ENCODE measurements at places on chromosomes 7 and 10. TPM values are rescaled to one million over a fixed set of nuclear protein-coding genes. Genes with fewer than 3 reads are reported as not detected.

Gene FZD1
- 1.8 TPM for total RNA-seq

Gene ABCA13
- 0.92 TPM for total RNA-seq

GRCh38 chr10:97629289-97629688, 4.0 kb downstream of the MORN4 start:
- no peak for DNase-seq

DNA sequence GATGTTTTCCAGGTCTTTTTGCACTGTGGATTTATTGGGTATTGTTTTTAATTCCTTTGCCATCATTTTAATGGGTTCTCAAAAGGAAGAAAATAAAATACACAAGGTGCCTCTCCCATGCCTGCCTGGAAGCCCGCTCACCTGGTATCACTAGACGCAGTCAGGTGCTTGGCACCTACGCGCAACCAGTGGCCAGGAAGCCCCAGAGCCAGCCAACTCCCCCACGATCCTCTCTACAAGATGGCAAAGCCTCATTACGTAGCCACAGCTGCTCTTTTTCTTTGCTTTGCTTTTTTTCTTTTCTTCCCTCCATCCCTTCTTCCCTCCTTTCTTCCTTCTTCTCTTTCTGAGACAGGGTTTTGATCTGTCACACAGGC, 34.3 kb downstream of the BAIAP2L1 start:
- peak; percentile 78 for DNase-seq

DNA sequence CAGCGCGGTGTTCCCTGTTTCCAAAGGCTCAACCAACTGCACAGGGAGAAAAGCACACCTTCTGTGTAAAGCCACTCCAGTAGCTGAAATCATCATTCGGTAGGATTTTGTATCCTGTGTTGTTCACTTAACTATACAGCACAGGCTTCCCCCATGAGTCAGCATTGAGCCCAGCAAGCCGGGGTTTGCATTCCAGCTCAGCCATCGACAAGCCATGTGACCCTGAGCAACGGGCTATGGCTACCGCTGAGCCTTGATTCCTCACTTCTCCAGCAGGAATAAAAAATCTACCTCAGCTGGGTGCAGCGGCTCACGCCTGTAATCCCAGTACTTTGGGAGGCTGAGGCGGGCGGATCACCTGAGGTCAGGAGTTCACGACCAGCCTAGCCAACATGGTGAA, 44.1 kb upstream of the ATP6V0A4 start:
- DNase-seq = no peak

DNA sequence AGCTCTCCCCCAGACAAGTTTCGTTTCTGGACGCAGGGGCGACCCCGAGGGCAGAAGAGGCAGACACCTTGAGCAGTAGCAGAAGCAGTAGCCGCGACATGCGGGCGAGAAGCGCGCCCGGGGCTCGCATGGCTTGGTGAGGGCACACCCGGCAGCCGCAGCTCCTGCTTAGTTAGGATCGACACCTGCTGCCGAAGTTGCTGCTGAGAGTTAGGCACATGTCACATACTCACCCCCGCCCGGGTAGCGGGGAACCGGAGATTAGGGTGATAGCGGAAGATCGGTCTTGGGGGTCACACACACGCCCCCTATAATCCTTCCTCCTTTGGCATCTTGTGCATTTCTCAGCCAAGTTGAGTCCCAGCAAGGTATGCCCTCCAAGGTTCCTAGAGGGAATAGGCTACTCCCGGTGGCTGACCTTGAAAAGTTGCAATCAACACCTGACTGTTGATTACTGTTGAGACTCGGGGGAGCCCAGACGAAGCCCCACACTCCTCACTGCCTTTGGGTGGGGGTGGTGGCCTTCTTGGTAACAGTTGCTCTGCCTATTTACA, 668 bp downstream of the GPR37 start:
- peak; percentile 35 for DNase-seq

- DNase-seq = peak; percentile 60
Observed at GRCh38 chr10:92241158-92241500, 49.7 kb downstream of the CPEB3 start.

DNA sequence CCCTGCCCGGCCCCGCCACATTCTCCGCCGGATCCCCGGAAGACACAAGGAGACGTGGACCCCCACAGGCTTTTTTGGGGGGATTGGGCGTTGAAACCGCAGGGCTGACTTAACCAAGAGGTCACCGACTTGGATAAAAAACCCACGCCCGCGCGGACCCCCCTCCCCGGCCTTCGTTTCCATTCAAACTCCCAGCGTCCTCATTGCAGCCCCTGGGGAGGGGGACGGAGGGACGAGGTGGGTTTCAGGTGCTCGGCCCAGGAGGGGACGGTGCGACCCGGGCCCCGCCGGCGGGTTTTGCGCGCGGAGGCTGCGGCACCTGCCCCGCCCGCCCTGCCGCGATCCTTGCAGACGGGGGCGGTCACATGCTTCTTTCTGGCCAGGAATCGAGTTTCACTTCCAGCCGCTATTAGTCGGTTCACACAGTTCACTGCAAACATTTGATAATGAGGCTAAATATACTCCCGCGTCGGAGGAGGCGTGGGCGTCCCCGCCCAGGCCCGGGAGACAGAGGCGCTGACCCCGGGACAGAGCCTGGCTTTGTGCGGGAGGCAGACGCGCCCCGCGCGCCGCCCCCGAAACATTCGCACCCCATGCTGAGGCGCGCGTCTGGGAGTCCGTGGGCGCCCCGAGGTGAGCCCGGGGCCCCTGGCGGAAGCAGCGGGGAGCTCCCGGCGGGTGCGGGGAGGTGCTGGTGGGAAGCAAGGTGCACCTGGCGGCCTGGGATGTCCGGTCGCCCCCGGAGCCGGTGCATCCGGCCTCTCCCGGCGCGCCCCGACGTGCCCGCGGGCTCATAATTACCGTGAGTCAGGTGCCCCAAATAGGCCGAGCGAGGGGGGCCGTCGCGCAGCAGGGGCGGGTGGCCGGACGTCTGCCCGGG, 2.7 kb upstream of the PDGFA start:
- DNase-seq = peak; percentile 81

DNA sequence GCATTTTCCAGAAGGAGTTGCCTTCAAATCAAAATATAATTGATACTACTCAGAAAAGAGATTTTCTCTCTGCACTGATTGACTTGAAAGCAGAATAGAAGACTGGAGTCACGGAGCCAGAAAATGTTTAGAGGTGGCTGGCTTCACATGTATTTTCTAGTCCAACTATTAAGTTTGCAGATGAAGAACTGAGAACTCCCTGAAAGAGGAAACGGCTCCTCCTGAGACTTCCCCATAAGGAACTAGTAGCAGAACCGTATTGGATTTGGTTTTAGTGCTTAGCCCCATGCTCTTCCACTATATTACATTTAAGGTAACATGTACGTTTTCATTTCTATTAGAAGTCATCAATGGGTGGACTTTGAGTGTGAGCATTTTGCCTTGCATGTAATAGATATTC, 946.3 kb downstream of the CNTNAP2 start:
- no peak for DNase-seq

GRCh38 chr7:135560631-135561030, 2.9 kb downstream of the NUP205 start:
- DNase-seq = no peak

DNA sequence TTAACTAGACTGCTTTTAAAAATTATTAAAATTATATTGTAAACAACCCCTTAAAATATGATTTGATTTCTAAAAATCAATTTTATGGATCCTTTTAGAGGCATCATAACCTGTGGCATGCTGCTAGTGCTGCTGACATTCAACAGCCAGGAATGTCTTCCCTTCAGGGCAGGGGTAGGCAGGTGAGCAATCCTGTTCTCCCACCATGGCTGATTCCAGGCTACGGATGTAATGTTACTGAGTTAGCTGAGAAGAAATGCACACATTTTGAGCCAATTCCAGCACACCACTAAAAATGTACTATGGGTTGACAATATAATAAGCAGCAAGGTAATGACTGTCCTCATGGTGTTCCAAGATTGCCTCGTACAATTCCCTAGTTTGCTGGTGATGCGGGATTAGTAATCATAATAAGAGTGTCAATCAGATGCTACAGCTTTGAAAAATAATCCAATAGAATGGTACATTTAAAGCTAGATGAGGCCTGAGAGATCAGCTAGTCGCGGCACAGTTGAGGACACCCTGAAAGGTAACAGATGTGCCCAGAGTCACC, 108.7 kb upstream of the PRR15 start:
- no peak for DNase-seq

Gene POU6F2
- total RNA-seq = 0.37 TPM

- DNase-seq = no peak
Observed at GRCh38 chr10:42939685-42940366, 137.0 kb upstream of the RET start.

DNA sequence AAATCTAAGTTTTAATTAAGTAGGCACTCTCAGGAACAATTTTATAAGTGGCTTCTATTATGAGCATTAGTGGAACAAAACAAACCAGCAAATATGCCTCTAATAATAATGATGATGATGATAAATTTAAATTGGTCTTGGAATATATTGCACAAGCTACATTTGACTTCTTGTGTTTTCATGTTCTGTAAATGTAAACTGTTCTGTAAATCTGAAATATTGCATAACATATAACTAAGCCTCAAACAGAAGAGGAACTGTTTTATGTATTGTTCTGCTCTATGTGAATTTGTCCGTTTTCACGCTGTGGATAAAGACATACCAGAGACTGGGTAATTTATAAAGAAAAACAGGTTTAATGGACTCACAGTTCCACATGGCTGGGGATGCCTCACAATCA, 625.2 kb upstream of the CELF2 start:
- no peak for DNase-seq

Gene ZNF786
- 2.8 TPM for total RNA-seq

Gene ZRANB1
- total RNA-seq = 11.6 TPM

DNA sequence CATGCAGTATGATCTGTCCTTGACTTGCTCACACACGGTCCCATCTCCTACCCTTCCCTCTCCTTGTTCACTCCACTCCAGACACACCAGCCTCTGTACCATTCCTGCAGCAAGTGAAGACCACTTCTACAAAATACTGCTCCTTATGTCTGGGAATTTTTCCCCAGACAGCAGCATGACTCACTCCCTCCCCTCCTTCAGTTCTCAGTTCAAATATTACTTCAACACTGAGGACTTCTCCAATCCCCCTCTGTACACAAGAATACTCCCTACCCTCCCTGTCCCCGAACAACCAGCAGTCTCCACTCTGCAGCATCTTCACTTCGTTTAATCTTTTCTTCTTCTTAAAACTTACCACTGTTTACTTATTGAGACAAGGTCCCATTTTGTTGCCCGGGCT, 474.0 kb downstream of the GPAM start:
- DNase-seq = no peak

Gene CLRN3
- total RNA-seq = 1.7 TPM

- DNase-seq = peak; percentile 80
Observed at GRCh38 chr7:1460821-1461645, 1.8 kb upstream of the MICALL2 start.

DNA sequence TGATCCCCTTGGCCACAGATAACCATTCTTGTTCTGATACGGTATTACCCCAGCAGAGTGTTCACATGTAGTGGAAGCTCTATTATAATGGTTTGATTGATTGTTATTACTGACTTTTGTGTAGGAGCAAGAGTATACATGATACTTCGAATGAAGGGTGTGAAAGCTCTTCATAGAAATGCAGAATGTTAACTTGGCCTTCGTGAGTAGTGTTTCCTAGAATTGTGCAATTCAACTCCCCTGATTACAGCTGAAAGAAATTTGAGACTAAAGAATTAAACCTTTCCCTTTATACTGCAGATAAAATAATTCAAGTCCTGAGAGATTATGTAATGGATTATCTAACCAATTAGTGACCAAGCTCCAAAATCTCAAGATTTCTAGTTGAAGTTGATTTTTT, 38.2 kb downstream of the MKLN1 start:
- DNase-seq = no peak

Gene ERV3-1
- total RNA-seq = 12.5 TPM

DNA sequence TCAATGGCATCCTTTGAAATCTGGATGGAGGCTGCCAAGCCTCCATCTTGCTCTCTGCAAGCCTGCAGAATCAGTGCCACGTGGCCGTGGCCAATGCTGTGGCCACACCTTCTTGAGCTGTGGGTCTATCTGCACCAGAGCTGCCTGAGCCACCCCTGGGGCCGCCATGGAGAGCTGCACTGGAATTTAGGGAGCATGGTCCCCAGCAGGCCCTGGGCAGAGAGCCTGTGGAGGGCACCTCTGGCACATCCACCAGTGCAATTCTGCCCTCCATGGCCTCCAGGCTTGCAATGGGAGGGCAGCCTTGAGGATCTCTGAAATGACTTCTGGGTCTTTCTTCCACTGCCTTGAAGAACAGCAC, 55.6 kb upstream of the NKX6-2 start:
- no peak for DNase-seq

Gene CYP3A4
- total RNA-seq = 1.7 TPM

- DNase-seq = peak; percentile 82
Observed at GRCh38 chr10:13659887-13660550, 73.3 kb downstream of the PRPF18 start.

Gene GRID2IP
- total RNA-seq = not detected

- DNase-seq = no peak
Observed at GRCh38 chr10:52571018-52571417, 201.6 kb downstream of the MBL2 start.

- DNase-seq = peak; percentile 12
Observed at GRCh38 chr10:103842605-103843004, 12.8 kb downstream of the SH3PXD2A start.

Gene CAV1
- total RNA-seq = 100 TPM

- DNase-seq = no peak
Observed at GRCh38 chr7:150871601-150872000, 19.3 kb downstream of the AOC1 start.

GRCh38 chr10:1488970-1489548, 248.3 kb downstream of the ADARB2 start:
- DNase-seq = no peak

Gene ARHGAP19
- 9.0 TPM for total RNA-seq

- no peak for DNase-seq
Observed at GRCh38 chr10:88835910-88836221, 15.8 kb downstream of the ANKRD22 start.

- no peak for DNase-seq
Observed at GRCh38 chr7:2710901-2711551, 23.0 kb downstream of the AMZ1 start.

- DNase-seq = no peak
Observed at GRCh38 chr10:59904426-59905065, 1.8 kb downstream of the CCDC6 start.

DNA sequence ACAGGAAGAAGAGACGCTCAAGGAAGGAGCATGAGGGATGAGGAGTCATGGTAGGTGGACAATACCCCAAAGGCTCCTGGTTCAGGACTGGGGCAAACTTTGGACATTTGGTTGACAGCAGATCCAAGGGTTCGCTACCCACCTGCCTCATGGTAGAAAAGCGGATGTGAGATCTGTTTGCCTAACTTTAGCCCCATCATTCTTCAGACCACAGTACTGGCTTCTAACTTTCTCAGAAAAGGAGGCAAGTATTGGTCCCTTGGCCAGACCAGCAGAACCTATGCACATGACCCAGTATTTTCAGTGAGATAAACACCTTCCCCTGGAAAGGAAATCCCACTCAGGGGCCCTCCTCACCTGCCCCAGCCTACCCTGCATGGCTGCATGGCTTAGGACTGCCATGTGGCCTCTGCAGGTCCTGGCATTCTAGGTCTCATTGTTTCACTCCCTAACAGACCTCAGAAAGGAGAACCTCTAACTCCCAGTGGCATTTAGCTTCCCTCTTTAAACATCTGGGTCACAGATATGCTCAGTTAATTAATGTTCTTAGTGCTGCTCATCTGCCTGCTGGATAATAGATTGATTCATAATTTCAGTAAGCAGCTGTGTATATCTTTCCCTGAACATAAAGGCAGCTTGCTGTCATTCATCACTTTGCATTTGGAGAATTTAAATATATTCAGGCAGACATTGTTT, 574.1 kb downstream of the GALNT17 start:
- no peak for DNase-seq

Gene ELAPOR2
- total RNA-seq = 2.9 TPM

- DNase-seq = no peak
Observed at GRCh38 chr7:91570560-91570959, 306.3 kb downstream of the FZD1 start.

GRCh38 chr10:349081-349480, 213.8 kb downstream of the ZMYND11 start:
- no peak for DNase-seq

All from stomach (tissue), 19 donors.